ENCODE measurements at places on chromosomes 4 and X.
A peak's percentile ranks its signal among the peaks of the same experiment; 100 is the strongest.

GRCh38 chr4:98261405-98262291, 464 bp downstream of the RAP1GDS1 start:
- peak; percentile 67 for DNase-seq

DNA sequence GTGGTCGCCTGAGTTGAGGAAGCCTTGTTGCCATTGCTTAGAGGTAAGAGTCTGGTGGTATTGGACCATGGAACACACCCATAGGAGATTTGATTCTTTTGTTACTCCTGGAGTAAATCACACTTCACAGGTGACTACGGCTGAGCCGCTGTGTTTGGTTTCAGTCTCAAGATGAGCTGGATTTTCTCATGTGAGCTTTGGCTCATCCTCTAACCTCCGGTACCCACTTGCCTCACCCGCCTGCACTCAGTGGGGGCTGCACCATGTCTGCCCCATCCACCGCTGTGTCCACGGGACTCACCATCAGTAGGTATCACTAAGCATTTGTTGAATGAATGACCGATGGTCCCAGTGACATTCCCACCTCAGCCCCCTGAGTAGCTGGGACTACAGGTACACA, 52.7 kb downstream of the HTT-AS start:
- DNase-seq = no peak

- no peak for DNase-seq
Observed at GRCh38 chr4:176614793-176615192, 177.9 kb downstream of the VEGFC start.

DNA sequence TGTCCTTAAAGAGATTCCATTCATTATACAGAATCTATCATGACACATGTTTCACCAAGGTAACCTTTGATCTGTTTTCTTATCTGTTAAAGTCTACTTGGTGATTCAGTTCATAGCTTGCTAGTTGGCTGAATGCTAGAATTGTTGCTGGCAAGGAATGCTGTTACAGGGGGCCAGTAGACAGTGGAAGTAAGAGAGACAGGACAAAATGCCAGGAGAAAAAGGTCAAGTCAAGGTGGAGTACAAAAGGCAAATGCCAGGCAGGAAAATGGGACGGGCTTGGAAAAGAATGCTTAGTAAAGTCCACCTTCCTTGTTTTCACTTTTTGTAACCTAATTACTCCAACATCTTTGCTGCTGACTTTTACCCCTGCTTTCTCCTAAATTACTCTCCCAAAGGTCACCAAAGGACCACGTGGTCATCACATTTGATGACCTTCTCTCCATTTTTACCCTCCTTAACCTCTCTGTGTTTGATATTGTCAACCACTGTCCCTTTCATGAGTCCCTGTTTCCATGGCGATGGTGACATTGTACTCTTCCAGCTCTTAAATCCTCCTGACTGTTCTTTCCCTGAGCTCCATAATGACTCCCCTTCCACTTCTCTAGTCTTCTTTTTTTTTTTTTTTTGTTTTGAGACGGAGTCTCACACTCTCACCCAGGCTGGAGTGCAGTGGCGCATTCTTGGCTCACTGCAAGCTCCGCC, 24.5 kb upstream of the TAPT1 start:
- no peak for DNase-seq

DNA sequence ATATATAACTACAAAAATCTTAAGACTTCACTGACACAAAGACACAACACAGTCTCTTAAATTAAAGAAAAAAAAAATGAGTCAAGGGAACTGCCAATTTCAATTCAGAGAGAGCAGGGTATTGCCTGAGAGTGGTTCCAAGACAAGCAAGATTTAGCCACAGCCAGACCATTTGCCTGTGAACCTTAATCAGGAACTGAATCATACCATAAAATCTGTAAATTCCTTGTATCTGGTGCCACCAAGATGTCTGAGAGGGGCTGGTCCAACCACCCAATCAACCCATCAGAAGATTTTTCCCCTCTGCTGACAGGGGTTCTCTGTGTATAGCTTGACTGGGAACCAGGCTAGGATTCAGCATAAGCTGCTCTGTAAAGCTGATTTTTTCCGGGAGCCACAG, 159.2 kb downstream of the CPEB2 start:
- DNase-seq = no peak

- DNase-seq = no peak
Observed at GRCh38 chr4:161530710-161531109, 633.1 kb downstream of the FSTL5 start.

- DNase-seq = no peak
Observed at GRCh38 chrX:14864631-14865030, 8.2 kb downstream of the FANCB start.

- DNase-seq = no peak
Observed at GRCh38 chr4:87392183-87392582, 1.2 kb upstream of the HSD17B11 start.

DNA sequence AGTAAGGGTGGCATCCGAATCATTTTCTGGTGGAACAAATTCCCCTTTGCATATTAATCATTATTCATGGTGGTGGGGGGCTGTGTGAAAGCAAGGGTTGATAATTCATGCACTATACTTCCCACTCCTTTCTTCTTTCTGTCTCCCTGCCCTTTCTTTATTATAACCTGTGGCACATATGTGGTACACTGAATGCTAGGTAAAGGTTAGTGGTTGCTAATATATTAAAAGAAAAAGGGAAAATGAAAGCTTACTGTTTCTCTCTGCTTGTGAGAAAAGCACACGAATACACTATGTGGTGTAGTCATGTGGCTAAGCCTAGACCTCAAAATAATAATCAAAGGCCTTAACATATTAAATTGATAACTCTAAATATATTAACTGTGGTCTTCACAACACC, 178.4 kb upstream of the RPS6KA3 start:
- no peak for DNase-seq

GRCh38 chr4:20418861-20419451, 167.3 kb downstream of the SLIT2 start:
- no peak for DNase-seq

DNA sequence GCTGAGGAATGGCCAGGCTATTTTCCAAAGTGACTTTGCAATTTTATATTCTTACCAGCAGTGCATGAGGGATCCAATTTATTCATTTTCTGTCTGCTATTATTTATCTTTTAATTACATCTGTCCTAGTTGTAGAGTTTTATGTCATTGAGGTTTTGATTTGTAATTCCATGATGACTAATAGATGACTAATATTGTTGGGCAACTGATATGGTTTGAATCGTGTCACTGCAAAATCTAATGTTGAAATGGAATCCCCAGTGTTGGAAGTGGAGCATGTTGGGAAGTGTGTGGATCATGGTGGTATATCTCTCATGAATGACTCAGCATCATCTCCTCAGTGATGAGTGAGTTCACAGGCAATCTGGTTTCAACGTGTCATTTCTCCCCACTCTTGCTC, 201.5 kb downstream of the TBX22 start:
- DNase-seq = no peak

- DNase-seq = no peak
Observed at GRCh38 chr4:1683261-1683735, 815 bp downstream of the FAM53A start.

DNA sequence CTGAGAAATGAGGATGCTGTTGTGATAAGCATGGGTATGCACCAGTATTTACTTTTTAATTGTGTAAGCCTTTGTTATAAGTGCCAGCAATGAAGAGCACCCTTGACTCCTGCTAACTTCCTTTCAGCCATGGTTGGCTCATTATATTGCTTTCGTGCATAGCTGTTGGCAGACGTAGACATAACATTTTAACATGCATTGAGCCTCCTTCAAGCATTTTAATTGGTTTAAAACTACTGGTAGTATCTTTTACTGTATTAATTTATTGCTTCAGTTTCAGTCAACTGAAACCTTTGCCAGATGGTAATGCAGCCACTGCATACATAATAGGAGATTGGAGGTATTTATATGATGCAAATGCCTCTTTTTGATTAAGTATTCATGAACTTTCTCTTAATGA, 1285.4 kb downstream of the PCDH18 start:
- DNase-seq = no peak

- DNase-seq = no peak
Observed at GRCh38 chr4:183118585-183118984, 19.5 kb downstream of the WWC2 start.

DNA sequence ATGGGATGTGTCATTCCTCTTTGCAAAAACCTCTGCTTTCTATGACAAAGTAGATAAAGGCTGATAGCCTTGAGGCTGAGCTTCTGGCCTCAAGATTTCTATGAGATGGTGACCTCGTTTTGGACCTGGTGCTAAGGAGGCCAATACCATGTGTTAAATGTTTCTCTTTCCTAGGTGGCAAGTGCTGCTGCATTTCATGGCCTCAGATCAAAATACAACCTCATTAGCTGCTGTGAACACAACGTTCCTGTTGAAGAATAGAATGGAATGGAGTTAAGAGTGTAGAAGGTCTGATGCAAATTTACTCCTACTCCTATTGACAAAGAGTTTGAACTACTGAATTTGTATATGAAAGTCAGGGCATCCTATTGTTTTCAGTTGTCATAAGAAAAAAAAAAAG, 112.0 kb downstream of the C4orf51 start:
- no peak for DNase-seq

DNA sequence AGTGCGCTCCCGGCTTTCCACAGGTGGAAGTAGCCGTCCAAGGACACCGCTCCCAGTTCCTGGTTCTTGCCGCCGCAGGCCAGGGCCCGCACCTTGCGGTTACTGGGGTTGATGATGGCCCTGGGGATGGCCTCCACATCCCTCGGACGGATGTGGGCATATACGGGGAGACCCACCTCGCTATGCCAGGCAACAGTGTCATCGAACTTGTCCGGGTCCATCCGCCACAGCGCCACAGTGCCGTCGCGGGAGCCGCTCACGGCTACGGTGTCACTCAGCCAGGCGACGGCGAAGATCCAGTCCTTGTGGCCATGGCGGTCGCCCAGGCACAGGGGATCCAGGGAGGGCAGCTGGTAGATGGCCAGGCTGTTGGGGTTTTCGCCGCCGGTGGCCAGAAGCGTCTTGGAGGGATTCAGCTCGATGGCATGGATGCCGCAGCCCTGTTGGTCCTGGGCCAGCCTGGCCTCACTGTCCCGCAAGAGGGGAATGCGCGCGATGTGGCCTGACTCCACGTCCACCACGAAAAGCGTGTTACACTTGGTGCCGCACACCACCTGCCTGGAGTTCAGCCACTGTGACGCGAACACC, 795 bp downstream of the DCAF12L1 start:
- no peak for DNase-seq

DNA sequence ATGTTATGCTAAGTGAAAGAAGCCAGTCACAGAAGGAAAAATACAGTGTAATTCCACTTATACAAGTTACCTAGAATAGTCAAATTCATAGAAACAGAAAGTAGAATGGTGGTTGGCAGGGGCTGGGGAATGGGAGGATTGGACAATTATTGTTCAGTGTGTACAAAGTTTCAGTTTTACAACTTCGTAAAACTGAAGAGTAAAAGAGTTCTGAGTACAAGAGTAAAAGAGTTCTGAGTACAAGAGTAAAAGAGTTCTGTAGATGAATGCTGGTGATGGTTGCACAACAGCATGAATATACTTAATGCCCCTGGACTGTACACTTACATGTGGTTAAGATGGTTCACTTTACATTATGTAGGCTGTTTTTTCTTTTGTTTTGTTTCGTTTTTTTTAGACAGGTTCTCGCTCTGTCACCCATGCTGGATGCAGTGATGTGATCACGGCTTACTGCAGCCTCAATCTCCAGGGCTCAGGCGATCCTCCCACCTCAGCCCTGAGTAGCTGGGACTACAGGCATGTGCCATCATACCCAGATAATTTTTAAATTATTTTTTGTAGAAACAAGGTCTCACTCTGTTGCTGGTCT, 230.9 kb downstream of the SOWAHB start:
- DNase-seq = no peak

DNA sequence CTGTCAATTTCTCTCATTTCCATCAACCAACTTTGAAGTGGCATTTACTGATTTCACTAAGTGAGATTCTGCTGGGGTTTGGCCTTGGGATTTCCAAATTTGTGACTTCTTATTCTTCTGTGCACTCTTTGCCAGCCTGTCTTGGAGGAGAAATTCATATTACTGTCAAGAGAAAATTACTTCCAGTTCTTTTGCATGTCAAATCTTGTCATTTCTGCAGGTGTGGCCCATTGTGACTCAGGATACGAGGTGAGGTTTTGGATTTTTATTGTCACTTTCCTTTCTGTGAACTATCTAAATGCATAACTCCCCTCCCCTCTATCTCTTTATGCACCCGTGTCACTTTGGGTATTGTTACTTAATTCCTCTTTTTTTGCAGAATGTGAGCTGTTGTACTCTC, 102.6 kb upstream of the GUCY1A1 start:
- DNase-seq = no peak

DNA sequence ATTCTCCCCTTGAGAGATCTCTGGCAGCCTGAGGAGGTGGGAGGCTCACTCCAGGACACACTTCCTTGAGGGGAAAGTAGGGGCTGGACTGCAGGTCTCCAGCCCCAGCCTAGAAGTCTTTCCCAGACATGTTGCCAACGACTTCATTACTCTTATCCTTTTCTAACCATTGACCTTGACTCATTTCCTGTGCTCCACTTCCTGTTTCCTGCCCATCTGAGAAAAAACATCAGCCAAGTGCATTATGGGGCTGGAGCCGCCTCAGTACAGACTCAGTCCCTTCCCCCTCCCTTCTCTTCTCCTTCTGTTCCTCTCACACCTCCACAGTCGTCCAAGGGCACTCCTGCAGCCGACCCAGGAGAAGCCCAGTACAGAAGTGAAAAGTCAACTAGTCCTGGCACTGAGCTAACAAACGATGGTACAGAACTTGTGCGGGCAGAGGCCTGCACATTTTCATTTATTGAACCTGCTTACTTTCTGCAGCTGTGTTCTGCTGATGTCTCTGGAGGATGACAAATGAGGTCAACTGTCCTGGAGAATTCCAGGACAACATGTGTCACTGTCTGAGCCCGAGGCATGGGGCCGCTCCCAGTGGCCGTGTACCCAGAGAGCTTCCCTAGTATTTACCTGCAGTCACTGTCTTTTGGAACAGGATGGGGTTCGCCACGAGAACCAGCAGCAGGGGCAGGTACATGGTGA, 20.1 kb downstream of the GPR143 start:
- DNase-seq = no peak

GRCh38 chr4:159937595-159937994, 834.7 kb downstream of the RAPGEF2 start:
- DNase-seq = no peak

- DNase-seq = no peak
Observed at GRCh38 chr4:127997534-127998388, 32.6 kb downstream of the ABHD18 start.

DNA sequence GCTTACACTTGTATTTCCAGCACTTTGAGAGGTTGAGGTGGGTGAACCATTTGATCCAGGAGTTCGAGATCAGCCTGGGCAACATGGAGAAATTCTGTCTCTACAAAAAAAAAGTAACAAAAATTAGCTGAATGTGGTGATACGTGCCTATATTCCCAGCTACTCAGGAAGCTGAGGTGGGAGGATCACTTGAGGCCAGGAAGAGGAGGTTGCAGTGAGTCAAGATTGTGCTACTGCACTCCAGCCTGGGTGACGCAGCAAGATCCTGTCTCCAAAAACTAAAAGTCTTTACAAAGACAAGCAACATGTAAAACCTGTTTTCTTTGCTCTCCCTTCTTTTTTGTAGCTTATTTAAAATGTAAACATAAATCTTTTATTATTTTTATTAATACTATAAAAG, 1156.1 kb downstream of the FAT4 start:
- DNase-seq = no peak

GRCh38 chrX:109374262-109374960, 107.5 kb downstream of the GUCY2F start:
- DNase-seq = no peak

- DNase-seq = peak; percentile 27
Observed at GRCh38 chrX:17654116-17654515, 83.2 kb upstream of the SCML1 start.

- DNase-seq = no peak
Observed at GRCh38 chr4:20432088-20432487, 180.4 kb downstream of the SLIT2 start.

Measured in activated CD4-positive, alpha-beta T cell treated with anti-CD3 and anti-CD28 coated beads, Interleukin-2, amount 50 U/mL, for 1 hour (primary cell).